Glomerular endothelial cell (primary cell): ENCODE measurements at places on chromosomes 1 and 21.

GRCh38 chr1:160607672-160608032, 28.4 kb upstream of the CD84 start:
- no peak for DNase-seq

DNA sequence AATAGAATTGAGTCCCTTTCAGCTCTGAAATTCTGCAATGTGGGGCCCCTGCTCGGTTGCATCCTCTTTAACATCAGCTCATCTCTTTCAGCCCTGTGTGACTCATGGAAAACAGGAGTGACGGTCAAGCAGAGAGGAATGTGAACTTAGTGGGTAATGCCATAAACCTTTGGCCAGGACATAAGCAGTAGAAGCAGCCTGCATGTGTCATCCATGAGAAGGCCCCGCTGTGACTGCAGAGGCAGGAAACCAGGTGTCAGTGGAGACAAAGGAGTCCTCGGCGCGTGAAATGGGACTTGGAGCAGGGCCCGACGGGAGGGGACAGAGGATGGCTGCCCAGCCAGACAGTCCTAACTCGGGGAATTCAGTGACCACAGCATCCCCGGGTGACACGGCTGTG, 21.1 kb upstream of the EPHB2 start:
- DNase-seq = no peak

DNA sequence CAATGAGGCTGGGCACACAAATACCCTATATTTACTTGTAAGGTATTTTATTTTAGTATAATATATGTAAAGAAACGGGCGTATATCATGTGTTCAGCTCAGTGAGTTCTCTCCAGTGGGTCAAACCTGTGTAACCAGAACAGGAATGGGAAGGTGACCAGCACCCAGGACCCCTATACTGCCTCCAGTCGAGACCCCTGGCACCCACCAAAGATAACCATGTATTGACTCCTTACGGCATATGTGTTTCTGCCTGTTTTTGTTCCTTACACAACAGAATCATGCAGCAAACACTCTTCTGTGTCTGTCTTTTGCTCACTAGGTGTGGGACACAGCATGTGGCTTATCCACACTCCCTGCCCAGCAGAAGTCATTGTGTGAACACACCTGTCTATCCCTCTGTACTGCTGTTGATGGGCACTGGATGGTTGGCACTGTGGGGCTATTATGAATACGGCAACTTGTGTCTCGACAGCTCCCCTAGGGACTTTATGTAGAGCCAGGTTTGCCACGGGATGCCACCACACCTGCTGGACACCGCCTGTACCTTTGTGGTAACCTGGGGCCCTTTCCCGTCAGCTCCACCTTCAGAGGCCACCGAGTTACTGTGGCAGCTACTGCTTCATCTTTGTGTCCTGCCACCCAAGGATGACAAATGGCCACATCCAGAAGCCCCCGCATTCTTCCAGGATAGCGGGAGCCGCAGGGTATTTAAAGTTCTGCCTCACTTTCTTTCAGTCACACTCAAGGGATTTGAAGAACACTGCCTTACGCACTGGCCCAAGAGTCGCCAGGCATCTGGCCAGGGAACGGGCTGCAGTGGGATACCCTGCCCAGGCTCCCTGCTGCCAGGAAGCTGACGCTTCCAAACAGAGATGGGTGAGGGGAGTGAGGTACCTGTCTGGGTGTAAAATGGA, 23.5 kb upstream of the C2CD2 start:
- no peak for DNase-seq

DNA sequence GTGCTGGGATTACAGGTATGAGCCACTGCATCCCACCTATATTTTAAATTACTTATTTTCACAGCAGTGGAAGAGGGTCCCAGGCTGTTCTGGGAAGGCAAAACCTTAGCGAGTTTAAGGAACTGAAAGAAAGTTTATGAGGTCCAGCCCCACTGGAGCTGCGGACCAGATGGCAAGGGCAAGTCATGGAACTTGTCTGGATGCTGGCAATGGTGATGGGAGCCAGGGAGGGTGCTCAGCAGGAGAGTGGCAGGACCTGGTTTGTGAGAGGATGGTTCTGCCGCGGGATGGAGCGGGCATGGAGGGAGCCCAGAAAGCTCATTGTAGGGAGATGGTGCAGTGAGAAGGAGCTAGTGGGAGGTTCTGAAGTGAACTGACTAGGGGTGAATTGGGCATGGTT, 50.6 kb upstream of the SLC45A1 start:
- DNase-seq = no peak

DNA sequence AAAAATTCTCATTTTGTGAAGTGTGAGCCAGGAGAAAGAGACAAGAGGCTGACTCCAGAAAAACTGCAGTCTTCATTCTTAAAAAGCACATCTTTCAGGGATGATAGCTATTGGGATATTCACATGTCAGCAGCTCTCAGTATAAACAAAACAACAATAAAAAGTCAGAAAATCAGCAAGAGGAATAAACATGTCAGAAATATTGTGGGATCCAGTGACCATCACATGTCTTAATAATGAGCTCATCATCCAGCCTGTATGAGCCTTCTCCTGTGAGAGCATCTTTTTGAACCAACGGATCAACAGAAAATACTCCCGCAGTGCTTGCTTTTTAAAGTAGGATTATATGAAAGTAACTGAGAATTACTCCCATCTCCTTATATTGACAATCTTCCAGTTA, 241.6 kb downstream of the SMYD3 start:
- no peak for DNase-seq

GRCh38 chr1:116261227-116261626, 111.8 kb upstream of the ATP1A1 start:
- DNase-seq = no peak

GRCh38 chr1:226711976-226712741, 26.9 kb downstream of the ITPKB start:
- DNase-seq = no peak

GRCh38 chr1:21174230-21174629, 2.5 kb downstream of the EIF4G3 start:
- DNase-seq = no peak

- no peak for DNase-seq
Observed at GRCh38 chr1:93758842-93759515, 77.3 kb upstream of the BCAR3 start.

- DNase-seq = no peak
Observed at GRCh38 chr1:61102041-61102440, 19.7 kb downstream of the NFIA start.

DNA sequence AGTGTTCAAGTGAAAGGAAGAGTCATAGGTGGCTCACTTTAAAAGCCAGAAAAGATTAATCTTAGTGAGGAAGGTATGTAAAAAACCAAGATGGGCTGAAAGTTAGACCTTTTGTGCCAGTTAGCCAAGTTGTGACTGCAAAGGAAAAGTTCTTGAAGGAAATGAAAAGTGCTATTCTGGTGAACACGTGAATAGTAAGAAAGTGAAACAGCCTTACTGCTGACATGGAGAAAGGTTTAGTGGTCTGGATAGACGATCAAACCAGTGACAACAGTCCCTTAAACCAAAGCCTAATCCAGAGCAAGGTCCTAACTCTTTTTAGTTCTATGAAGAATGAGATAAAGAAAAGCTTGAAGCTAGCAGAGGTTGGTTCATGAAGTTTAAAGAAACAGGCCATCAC, 106.4 kb downstream of the CTH start:
- DNase-seq = no peak

DNA sequence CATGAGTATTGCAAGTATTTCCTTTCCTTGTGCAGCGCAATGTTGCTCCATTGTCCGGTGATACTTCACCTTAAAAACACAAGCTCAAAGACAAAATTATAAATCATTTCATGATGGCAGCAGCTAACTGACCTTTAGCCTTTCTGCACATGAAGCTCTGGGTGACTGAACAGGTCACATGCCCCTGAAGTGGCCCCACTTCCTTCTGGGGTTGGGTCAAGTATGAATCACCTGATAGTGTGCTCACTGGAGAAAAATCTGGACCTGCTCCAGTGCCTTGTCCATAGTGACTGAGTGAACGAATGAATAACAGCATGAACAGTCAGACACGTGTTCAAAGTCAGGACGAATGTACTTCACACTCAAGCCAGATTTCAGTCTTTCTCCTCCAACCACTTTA, 658.9 kb downstream of the NPHP4 start:
- no peak for DNase-seq

DNA sequence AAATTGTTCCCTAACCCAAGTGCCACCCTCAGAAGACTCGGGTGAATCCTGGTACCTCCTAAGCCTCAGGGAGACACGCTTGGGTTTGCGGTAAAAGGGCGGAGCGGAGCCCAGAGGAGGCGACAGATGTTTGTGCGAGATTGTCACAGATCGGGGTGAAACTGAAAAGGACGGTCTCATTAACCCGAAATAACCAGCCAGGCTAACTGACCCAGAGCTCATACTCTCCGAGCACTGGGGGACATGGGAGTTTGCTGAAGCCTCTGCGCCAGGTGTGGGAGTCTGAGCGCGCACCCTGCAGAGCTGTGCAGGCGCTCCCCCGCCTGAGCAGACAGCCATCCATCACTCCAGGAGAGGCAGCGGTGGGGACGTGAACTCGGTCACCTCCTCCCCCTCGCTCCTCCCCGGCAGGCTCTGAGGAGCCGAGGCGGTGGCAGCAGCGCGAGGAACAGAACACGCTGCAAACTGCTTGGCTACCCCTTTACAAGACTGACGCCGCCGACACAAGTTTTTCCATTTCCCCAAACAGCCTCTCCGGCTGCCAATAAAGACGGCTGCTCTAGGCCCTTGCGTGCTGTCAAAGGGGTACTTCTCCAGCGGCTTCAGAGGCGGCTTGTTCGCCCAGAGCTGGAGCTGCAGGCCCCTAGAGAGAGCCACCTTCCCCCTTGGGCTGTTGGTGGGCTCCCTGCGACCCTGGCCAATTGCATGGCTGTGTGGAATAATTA, 43.5 kb downstream of the RRAGC start:
- no peak for DNase-seq

- DNase-seq = no peak
Observed at GRCh38 chr1:235078480-235079381, 49.9 kb downstream of the TOMM20 start.

DNA sequence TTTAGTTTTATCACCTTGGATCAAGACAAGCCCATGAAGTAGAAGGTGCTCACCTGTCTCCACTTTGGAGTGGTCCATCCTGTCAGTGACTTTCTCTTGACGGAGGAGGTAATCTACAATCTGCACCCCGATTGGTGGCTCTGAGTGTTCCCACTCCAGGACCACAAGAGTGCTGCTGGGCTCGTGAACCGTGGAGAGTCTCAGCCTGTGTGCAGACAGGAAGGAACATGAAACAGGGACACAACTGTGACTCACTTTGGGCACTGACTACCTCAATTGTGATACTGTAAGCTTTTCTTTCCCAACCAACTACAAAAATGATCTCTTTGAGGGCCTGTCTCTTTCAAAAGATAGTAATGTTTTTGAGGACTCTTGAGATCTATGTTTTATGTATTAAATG, 280.2 kb downstream of the ASTN1 start:
- no peak for DNase-seq

DNA sequence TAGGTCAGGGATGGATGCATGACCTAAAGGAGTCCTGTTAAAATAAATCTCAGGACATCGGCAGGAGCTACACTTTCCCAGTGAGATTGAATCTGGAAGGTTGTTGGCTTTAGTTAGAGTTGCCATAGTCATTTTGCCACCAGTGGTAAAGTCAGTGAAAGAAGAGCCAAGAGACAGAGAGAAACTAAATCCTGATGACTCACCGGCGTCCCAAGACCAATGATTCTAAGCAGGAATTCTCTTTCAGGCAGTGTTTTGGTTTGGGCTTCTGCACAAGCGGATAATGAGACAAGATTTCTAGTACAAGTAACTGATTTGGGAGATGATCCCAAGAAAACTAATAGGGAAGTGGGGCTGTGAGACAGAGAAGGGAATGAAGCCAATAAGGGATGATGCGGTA, 88.8 kb upstream of the ETS2 start:
- DNase-seq = no peak

- no peak for DNase-seq
Observed at GRCh38 chr1:16050328-16050727, 6.7 kb downstream of the CLCNKB start.

GRCh38 chr21:45935628-45936027, 45.9 kb upstream of the COL6A1 start:
- no peak for DNase-seq

DNA sequence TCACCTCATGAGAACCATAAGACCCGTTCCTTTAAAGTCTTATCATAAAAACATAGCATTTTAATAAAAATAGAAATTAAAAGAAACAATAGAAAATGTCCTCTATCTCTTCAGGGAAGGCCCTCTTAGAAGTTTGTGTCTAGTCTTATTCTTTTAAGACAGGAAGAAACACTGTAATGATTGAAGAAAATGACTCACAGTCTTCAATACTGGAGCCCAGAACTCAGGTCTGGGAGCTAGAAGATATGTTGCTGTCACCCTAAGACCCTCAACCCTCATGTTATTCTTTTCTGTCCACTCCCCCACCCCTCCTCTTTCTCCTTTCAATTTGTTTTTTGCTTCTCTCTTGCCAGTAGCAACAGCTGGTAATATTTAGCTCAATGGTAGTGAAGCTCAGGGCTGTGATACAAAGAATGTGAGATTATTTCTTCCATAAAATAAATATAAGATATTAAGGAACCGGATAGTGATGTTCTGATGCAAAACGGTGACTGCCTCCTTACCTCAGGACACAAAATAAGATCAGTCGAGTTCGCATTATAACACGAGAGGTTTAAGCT, 12.0 kb downstream of the DUSP10 start:
- DNase-seq = no peak

GRCh38 chr1:226525750-226526149, 22.8 kb upstream of the STUM start:
- DNase-seq = no peak

- no peak for DNase-seq
Observed at GRCh38 chr1:55089683-55090082, 50.3 kb downstream of the PCSK9 start.

- no peak for DNase-seq
Observed at GRCh38 chr1:36951292-36951750, 83.0 kb downstream of the GRIK3 start.

DNA sequence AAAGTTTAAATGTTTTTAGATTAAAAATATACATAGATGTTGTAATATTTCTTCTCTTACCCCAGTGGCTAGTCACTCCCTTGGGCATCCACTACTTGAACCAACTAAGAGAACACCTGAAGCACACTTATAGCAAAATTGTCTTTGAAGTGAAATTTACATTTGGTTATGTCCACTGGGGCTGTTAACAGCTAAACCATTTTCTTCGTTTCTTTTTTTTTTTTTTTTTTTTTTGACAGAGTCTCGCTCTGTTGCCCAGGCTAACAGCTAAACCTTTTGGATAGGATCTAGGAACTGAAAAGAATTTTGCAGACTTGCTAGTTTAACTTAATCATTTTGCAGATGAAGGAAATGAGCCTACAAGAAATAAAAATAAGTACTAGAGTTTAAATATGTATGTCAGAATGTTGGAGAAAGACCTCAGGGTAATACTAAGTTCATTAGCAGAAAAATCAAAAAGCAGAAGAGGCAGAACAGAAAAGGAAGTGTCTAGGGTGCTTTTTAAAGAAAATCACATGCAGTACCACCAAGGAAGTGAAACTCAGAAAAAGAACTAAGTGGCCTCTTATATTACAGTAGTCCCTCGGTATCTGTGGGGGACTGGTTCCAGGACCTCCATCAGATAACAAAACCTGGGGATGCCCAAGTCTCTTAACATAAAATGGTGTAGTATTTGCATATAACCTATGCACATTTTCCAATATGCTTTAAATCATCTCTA, 11.8 kb downstream of the DRAM2 start:
- no peak for DNase-seq
